ENCODE measurements at places on chromosomes 12 and 14.

- no peak for DNase-seq
Measured at GRCh38 chr14:67857778-67858350, 38.3 kb downstream of the RAD51B start.

- peak; percentile 13 for DNase-seq
Measured at GRCh38 chr12:52662093-52662917, 10.3 kb upstream of the KRT2 start.

DNA sequence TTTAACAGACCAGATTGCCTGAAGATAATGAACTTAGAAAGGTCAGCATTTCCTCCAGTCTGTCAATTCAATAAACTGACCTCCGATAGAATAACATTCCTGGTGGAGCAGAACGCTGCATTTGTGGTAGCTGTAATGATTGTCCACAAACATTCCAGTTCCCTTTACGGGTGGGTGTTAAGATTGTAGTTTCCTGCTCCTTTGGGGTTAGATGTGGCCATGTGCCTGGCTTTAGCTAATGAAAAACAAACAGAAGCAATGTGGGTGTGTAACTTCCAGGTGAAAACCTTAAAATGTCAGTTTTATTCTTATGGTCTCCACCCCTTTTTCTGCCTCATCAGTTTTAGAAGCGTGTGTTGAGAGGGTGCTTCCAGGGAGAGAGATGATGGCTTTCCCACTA is 217.3 kb upstream of the CRY1 start:
- no peak for DNase-seq

- DNase-seq: no peak
Measured at GRCh38 chr12:101599771-101600484, 5.2 kb downstream of the MYBPC1 start.

- no peak for DNase-seq
Measured at GRCh38 chr14:75980856-75981255, 939 bp downstream of the TGFB3 start.

DNA sequence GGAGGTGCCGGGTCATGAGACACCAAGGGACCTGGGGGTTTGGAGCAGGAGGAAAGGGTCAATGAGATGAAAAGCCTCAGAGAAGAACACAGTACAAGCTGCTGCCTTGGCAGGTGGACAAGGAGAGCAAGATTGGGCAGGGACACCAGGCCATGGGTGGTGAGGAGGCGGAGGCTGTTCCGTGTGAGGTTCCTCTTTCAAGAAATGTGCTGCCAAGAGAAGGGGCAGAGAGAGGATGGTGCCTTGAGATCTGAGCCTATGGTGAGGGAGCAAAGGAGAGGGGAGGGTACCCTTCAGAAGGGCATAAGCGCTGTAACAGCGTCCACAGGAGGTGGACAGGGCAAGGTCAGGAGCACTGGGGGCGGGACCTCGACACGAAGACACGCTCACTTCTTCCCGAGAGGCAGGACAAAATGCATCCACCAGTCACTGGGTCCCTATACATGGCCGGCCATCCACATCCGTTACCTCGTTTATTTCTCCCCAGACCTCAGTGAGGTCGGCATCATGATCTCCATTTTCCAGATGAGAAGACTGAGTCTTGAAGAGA is 100.2 kb downstream of the B4GALNT3 start:
- no peak for DNase-seq

DNA sequence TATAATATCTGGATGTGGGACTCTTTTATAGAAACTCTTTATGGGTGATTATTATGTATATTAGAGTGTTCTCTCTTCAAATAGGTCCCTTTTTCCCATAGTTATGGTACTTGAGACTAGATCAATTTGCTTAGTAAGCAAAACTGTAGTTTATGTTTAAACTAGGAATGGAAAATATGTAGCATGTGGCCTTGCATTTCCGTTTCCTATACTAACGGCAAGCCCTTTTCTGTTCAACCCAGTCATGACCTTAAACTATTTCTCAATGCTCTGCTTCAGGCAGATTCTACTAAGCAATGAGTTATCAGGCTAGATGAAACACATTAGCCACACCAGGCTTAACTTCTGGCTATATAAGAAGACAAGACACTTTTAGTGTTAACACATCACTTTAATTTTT is 84.6 kb downstream of the OTOGL start:
- DNase-seq: no peak

DNA sequence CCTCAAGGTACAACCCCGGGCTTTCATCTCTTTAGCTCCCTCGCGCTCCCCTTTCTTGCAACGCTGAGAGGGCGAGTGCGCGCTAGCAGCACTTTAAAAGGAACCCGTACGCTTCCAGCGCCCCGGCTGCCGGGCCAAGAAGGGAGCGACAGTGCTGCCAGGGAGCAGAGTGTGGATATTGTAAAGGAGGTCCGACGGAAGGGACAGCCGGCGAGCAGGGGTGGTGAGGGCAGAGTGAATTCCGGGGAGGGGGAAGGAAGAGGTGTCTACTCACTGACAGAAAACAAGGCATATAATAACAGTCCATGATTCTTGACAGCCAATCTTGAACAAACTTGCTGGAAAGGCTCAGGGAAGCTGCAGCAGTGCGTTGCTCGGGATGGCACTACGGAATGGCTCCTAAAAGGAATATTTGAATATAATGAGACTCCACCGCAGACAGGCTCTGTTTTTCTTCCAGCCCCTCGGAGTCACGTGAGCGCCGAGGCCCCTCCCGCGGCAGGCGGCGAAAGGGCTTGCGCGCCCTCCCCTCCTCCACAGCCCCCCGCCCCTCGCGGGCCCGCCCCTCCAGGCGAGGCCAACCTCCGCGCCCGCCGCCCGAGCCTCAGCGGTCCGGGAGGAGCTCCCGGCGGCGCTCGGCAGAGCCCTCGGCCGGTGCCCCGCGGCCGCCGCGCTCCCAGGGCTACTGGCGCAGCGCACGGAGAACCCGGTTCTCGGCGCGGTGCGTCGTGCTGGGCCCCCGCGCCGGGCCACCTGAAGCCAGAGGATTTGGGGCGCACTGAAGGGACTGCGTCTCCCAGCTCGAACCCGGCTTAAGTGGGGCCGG is 3.4 kb downstream of the BMP4 start:
- no peak for DNase-seq

DNA sequence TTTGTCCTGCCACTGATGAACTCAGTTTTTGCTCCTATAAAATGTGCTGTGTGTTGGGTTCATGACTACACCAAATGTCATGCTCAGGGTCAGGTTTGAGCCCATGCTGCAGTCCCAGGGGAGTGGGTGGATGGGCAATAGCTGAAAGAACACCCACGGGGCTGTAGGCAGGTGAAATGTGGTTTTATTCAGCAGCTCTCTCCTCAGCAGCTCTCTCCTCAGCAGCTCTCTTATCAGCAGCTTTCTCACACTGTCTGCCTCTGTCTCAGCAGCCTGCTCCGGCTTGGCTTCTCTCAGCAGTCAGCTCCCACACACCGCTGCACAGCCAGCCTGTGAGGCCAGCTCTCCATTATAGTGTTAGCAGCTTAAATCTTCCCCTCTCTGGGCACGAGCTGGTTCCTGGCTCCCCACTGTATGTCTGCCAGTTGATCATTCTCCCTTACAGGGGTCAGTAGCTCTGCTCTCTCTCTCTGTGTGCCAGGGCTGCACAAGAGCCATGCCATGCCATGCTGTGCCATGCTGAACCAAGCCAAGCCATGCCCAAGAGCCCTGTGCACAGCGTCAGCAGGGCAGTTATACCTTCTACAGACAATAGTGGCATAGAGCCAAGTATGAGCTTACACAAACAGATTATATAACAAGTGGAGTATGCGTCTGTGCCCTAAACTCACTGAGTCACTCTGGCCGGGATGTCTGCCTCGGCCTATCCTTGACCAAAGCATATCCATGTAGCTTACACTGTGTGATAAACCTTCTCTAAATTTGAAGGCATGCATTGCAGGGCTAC is 303.3 kb upstream of the TMPO start:
- no peak for DNase-seq

DNA sequence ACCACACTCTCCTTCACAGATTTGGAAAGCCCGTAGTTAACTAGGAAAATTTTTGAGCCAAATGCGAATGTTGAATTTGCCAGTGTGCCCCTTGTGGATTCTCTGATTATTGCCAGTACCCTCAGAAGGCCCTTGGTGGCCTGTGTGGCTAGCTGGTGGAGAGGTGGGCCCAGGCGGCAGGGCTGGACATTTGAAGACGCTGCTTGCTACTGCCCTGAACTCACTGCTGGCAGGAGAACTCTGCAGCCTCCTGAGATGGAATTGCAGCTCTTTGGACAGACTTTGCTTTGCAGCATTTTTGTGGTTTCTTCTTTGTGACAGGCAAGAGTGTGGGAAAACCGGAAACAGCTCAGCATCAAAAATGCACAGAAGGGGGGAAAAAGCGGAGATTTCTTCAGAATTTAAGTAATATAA is 97.6 kb downstream of the TGFB3 start:
- no peak for DNase-seq

DNA sequence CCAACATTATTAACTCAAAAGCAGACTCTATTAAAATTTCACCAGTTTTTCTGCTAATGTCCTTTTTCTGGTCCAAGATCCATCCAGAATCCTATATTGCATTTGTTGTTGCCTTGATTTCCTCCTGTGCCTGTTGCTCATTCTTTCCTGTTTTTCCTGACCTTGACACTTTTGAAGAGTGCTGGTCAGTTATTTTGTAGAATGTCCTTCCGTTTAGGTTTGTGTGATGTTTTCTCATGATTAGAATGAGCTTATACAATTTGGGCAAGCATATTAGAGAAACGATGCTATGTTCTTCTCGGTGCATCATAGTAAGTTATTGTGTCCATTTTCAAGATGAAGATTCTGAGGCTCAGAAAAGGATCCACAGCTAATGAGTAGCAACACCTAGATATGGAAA is 33.9 kb downstream of the PHLDA1 start:
- DNase-seq: no peak

DNA sequence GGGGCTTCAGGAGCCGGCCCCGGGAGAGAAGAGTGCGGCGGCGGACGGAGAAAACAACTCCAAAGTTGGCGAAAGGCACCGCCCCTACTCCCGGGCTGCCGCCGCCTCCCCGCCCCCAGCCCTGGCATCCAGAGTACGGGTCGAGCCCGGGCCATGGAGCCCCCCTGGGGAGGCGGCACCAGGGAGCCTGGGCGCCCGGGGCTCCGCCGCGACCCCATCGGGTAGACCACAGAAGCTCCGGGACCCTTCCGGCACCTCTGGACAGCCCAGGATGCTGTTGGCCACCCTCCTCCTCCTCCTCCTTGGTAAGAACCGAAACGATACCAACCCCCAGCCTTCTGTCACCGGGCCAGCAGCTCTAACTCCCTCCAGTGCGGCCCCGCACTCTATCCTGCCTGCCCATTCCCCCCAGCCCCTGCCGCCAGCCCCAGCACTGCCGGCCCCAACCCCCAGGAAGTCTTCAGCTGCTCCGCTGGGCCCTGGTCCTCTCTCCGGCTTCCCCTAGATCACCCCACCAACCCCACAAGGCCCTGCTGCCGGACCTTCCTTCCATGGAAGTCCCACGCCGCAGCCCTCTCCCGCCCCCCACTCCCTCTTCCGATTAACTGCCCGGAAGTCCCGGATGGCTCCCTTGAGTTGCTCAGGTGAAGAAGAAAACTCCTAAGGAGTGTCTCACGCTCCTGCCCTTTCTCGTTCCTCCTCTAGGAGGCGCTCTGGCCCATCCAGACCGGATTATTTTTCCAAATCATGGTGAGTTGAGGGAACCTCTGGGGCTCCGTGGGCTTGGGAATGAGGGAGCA is 693 bp downstream of the LRP10 start:
- DNase-seq: peak; percentile 60

GRCh38 chr12:48985475-48985897 is 7.4 kb downstream of the WNT1 start:
- DNase-seq: no peak

DNA sequence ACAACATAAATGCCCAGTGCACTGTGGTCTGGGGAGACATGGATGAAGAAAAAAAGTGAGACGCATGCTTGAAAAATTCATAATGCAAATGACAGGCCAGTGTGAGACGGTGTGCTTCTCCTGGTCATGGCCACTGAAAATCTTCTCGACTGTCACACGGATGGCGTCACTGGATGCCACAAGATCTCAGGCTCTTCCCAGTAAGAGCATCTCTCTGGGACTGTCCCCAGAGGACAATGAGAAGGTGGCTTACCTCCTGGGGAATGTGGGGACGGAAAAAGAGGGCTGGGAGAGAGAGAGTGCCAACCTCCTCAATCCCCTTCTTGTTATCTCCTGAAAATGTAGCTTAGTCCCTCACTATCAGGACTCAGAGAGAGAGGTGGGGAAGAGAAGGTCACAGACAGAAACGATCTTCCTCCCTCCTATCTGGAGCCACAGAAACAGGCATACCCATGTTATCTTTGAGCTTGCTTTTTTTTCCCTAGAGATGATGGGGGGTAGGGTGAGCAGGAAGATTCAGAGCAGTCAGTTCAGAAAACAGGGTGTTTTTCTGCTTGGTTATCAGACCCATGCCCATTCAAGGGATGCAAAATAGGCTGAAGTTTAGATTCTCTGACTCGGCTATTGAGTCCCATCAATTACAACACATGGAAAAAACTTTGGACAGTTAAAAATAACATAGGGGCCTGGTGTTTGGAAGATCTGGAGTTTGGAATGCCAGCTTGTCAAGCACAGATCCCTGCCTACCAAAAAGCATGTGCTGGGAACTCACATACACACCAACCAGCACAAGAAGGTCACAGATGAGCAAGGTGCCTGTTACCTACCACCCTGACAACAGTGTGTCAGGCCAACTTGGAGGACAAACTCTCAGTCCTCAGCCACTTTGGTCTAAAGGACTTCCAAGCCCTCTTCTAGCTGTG is 24.2 kb downstream of the DPF3 start:
- no peak for DNase-seq

GRCh38 chr14:51978681-51979085 is 10.7 kb upstream of the RTRAF start:
- DNase-seq: no peak

- no peak for DNase-seq
Measured at GRCh38 chr14:22255017-22255950, 333.7 kb downstream of the DAD1 start.

GRCh38 chr14:97025722-97026121 is 228.5 kb downstream of the VRK1 start:
- no peak for DNase-seq

- DNase-seq: no peak
Measured at GRCh38 chr14:33315721-33316120, 377.0 kb downstream of the NPAS3 start.

- DNase-seq: no peak
Measured at GRCh38 chr12:124830306-124830705, 33.4 kb downstream of the SCARB1 start.

DNA sequence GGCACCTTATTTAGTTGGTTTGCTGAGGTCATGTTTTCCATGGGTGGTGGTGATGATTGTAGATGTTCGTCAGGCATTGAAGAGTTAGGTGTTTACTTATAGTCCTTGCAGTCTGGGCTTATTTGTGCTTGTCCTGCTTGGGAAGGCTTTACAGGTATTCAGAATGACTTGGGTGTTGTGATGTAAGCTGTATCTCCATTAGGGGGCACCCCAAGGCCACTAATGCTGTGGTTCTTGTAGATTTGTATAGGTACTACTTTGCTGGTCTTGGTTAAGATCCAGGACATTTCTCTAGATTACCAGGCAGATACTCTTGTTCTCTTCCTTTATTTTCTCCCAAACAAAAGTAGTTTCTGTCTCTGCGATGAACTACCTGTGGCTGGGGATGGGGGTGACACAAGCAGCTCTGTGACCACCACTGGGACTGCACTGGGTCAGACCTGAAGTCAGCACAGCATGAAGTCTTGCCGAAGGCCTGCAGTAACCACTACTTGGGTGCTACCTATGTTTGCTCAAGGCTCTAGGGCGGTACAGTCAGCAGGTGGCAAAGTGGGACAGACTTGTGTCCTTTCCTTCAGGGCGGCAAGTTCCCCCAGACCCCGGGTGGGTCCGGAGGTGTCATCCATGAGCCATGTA is 35.8 kb upstream of the FBXO33 start:
- DNase-seq: no peak

- DNase-seq: no peak
Measured at GRCh38 chr12:11795913-11796459, 146.5 kb downstream of the ETV6 start.

- DNase-seq: no peak
Measured at GRCh38 chr12:51238037-51238509, 553 bp upstream of the DAZAP2 start.

Data from CD8-positive, alpha-beta memory T cell (primary cell).